Mesothelial cell of epicardium (in vitro differentiated cells): ENCODE measurements at places on chromosomes 4 and X.
A peak's percentile ranks its signal among the peaks of the same experiment; 100 is the strongest.

DNA sequence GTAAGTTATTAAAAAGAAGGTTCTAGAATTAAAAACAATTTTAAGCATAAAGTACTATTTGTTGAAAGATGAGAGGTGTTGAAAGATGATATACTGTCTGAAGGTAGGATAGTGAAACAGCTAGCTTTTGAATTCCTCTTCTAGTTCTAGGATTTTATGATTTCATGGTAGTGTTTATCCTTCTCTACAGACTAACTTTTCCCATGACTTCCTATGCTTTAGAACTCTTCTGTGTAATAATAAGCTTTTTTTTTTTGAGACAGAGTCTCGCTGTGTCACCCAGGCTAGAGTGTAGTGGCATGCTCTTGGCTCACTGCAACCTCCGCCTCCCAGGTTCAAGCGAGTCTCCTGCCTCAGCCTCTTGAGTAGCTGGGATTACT is 96.0 kb upstream of the NUDT6 start:
- DNase-seq: no peak

GRCh38 chrX:97751735-97752134 is 868.0 kb downstream of the RPA4 start:
- no peak for DNase-seq

DNA sequence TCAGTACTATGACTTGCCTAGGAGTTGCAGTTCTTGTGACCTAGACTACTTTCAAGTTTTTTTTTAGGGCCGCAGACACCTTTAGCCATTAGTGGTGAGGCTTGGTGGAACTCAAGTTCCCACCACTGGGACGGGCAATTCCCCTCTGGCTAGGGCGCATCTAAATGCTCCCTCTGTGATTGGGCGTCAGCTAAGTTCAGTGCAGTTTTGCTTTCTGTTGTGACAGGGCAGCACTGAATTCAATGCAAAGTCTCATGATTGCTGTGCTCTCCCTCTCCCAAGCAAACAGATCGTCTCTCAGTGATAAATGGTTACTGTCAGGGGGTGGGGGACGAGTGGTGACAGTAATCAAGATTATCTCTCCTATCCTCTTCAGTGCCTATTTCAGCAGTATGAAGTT is 52.7 kb upstream of the FRMPD3 start:
- DNase-seq: no peak

GRCh38 chr4:183149616-183150539 is 50.8 kb downstream of the WWC2 start:
- DNase-seq: no peak

DNA sequence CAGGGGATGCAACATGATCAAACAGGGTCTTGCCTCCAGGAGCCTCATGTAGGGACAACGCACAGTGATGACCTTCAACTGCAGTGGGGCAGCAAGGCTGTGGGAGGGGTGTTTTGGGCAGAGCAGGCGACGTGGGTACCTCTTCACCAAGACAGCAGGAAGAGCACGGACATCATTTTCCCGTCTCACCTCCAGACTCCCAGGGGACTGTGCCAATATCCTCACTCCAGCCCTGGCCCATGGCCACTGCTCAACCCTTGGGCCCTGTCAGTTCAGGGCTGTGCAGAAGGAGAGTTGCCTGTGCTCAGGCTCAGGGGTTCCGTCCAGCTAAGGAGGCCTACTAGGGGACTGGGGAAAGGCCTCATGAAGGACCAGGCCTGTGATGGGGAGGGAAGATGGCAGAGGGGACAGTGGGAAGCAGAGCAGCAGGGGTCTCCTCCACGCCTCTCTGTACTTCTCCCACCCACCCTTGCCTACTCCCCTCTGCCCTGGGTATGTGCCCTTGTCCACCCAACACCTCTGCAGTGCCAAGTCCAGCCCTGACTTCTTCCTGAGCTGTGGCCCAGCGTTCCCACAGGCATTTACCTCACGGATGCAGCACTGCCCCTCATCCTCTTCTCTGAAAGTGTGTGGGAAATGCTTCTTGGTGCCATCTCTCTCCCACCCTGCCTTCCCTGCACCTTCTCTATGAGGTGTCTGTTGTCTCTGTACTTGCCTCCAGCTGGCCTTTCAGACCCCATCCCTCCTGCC is 1.4 kb downstream of the IL9R start:
- DNase-seq: no peak

- DNase-seq: no peak
These were observed 1.6 kb upstream of the PDGFRA start for GRCh38 chr4:54227256-54228055.

DNA sequence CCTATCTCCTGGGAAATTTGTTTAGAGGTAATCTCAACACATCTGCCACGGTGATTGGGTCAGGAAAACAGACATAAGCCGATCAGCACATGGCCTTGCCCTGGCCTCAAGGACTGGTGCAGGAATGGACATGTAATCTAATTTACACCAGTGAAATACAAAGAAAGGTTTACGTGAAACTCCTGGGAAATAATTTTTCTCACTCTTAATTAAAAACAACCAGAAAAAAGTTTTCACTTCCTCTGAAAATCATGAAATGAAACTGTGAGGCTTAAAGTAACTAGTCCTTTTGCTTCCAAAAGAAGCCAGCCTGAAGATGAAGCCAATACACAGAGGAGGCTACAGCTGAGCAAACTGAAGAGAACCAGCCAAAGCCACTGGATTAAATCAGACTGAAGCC is 154.1 kb upstream of the FAM241A start:
- DNase-seq: no peak

DNA sequence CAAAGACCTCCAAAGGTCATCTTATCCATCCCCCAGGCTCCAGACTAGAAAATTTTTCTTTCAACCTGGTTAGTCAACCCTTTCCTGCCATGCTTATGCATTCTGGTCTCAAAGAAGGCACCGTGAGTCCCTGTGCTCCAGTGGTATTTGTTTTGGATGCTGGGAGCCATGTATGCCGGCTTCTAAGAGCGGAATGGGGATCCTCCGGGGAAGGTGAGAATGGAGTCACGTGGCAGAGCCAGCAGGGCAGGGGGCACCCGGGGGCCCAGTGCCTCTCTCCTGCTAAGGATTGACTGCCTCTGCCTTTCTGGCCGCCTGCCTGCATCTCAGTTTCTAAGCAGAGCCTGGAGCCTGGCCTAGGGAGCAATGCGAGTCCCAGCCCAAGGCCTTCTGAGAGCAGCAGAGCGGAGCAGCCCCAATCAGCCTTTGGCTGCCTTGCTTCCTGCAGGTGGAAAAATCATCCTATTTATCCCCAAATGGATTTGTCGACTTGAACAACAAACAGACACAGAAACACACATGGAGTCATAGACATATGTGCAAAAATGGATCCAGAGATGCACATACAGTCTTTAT is 141.0 kb downstream of the PJA1 start:
- DNase-seq: no peak

DNA sequence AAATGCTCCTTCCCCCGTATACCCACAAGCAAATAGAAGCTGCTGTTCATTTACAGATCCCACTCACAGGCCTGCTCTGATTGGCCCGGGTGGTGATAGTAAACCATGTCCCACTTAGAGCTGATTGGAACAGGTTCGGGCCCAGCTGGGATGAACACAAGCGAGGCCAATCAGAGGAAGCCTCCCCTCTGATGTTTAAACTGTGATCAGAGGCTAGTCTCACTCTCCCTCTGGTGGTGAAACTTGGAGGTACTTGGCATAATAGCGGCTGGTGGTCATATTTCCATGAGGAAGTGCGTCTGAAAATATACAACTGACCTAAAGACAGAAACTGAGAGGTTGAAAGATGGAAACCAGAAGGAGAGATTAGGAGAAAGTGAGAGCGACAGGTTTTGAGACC is 51.5 kb upstream of the TRPC3 start:
- no peak for DNase-seq

DNA sequence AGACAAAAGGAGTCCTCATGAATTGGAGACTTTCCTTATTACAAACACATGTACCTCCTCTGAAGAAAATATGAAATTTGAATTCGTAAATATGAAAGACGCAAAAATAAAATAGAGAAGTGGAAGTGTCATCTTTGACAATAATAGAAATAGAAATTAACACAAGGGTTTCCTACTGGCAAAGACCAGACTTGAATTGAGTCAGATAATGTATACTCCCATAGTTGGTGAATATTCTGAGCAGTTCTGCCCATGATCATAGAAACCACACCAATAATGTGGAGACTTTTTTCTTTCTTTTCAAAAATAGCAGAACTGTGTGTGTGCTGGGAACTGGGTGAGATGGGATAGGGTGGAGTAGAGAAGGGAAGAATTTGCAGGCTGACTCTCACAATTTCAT is 277.7 kb upstream of the TET2 start:
- DNase-seq: no peak

GRCh38 chr4:42397635-42398170 is 415 bp downstream of the SHISA3 start:
- DNase-seq: peak; percentile 25

DNA sequence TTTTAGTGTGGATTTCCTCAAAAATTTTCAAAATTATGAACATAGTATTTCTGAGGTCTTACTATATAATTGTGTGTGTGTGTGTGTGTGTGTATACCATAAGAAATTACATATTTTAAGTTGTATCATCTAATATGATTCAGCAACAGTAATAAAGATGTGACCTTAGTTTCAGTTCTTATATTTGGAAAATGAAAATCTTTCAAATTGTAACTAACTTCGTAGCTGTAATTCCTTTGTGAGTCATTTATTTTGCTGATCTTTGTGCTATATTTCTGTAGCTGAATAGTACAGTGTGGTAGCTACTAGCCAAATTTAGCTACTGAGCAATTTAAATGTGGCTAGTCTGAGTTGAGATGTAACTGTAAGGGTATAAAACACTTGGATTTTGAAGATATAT is 116.4 kb downstream of the RAP1GDS1 start:
- DNase-seq: no peak

DNA sequence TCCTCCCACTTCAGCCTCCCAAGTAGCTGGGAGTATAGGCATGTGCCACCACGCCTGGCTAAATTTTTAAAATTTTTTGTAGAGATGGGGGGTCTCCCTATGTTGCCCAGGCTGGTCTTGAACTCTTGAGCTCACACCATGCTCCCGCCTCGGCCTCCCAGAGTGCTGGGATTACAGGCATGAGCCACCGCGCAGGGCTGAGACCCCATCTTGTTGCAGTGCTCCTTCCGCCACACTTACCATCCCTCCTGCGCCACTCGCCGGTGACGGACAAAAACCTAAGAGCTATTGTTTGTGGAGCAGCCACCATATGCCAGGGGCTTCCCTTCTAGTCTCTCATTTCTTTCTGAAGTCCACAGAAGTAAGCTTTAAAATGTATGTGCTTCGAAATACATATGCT is 34.5 kb downstream of the NSG1 start:
- no peak for DNase-seq

DNA sequence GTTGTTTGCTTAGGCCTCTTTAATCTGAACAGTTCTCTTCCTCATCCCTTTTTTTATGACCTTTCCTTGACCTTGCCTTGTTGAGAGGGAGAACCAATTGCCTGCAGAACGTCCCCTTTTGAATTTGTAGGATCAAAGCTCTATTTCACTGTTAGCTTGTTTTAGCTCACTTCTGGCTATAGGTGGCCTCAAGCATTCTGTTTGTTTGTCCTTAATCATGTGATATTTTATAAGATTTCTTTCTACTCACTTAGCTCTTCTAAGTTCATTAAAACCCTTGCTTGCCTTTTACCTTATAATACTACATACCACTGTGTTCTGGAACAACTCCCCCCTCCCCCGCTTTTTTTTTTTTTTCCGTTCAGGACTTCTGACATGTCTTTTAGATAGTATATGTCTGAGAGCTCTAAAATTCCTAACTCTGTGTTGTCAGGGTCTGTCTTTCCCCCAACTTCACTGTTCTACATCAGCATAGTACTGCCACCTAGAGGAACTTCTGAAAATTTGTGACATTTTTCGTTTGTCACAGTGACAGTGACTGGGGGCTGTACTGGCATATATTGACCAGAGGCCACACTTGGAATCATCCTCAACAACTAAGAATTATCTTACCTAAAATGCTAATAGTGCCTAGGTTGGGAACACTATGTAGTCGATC is 128.5 kb downstream of the LARP7 start:
- no peak for DNase-seq

GRCh38 chrX:65196758-65197360 is 220.6 kb upstream of the ZC4H2 start:
- DNase-seq: no peak

DNA sequence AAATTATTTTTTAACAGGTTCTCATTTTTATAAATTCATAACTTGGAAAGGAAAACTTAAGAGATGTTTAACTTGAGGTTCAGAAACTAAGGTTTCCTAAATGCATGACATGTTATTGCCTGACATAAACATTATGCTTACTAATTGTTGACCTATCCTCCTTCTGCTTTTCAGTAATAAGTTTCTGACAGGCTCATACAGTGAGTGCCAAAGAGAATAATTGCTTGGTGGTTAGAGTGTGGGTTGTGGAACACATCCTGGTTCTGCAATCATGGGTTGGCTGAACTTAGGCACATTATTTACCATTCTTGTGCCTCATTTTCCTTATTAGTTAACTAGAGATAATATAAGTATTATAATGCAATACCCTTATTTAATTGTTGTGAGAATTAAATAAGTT is 56.5 kb downstream of the BMPR1B start:
- DNase-seq: no peak

- DNase-seq: no peak
These were observed 217.0 kb upstream of the NDST3 start for GRCh38 chr4:117817301-117817700.

GRCh38 chrX:151227627-151228026 is 51.2 kb downstream of the GPR50 start:
- DNase-seq: no peak

DNA sequence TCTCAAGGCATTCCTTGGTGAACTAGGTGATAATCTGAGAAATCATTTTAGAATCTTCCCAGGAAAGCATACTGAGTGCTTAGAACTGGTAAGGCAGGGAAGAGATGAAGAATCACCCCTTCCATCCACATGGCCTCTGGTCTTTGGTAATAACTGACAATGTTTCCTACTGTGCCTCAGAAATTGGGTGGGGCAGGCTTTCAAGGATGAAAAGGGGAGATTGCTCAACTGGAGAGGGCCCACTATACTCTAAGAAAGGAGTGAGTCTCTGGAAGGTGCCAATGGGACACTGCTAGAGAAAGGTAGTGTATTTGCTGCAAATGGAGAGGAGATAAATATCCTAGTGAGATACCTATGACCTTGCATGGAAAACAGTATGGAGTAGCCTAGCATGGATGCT is 135.0 kb upstream of the SCML1 start:
- DNase-seq: no peak

GRCh38 chrX:112043997-112044396 is 38.6 kb downstream of the TRPC5 start:
- no peak for DNase-seq

GRCh38 chr4:151807220-151807619 is 46.4 kb upstream of the GATB start:
- DNase-seq: no peak
